ENCODE measurements at places on chromosomes 12 and 14. TPM values are rescaled to one million over a fixed set of nuclear protein-coding genes. Genes with fewer than 3 reads are reported as not detected.

DNA sequence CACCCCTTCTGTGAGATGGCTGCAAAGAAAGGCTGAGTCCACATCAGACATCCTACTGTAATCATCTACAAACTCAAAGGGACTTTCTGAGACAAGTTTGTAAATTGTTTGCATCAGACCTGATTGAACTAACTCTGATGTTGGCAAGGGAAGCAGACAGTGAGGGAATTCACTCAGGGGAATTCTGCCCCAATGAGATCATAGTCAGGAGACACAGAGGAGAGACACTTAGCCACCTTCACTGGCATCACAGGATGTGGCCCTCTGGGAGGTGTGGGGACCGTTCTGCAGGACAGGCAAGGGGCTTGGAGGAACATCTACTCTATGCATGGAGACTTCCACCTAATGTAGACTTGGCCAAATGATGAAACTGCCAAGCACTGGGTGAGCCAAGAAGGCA lies 70.7 kb upstream of the DDX11 start:
- peak; percentile 26 for DNase-seq

GRCh38 chr12:122749569-122750332 lies 2.9 kb upstream of the DENR start:
- no peak for DNase-seq

GRCh38 chr14:72075649-72076334 lies 143.6 kb downstream of the RGS6 start:
- DNase-seq: no peak

DNA sequence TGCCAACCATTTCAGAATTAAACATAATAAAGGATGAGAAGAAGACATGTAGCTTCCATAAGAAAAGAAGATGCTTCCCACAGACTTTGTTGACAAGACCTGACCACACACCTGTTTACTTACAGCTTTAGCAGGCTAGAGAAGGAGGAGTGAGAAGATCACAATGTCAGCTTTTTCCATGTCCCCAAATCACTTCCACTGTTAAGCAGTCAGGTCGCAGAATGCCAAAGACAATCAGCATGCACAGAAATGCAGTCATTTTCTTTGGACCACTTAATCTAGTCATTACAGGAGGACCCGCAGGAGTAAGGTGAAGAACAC lies 314.9 kb downstream of the SSPN start:
- DNase-seq: no peak

DNA sequence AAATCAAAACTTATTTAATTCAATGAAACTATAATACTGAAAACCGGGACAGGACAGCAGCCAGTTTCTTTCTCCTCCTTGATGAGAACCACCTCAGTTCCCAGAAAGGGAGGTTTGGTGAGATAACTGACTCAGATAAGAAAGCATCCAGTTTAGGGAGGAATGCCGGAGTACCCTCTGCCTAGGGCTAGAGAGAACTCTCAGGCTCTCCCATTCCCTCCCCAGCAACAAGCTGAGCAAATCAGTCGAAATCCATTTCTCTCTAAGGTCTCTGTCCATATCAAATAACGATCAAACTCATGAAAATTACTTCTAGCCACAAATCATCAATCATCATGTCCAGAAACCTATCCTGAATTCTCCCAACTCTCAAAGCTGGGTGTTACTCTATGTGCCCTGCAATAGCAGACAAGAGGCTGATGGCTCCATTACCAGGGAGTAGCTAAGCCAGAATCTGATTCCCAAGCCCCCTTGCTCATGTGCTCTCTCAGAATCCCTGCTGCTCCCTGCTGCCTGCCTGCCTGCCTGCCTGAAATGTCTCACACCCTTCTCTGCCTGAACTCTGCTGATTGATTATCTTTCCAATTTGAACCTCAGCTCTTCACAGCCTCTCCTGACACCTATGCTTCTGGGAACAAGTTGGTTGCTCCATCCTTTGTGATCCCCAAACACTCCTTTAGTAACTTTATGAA lies 49.4 kb downstream of the SLC25A47 start:
- DNase-seq: peak; percentile 32

KCNK13 gene
- not detected for total RNA-seq

DNA sequence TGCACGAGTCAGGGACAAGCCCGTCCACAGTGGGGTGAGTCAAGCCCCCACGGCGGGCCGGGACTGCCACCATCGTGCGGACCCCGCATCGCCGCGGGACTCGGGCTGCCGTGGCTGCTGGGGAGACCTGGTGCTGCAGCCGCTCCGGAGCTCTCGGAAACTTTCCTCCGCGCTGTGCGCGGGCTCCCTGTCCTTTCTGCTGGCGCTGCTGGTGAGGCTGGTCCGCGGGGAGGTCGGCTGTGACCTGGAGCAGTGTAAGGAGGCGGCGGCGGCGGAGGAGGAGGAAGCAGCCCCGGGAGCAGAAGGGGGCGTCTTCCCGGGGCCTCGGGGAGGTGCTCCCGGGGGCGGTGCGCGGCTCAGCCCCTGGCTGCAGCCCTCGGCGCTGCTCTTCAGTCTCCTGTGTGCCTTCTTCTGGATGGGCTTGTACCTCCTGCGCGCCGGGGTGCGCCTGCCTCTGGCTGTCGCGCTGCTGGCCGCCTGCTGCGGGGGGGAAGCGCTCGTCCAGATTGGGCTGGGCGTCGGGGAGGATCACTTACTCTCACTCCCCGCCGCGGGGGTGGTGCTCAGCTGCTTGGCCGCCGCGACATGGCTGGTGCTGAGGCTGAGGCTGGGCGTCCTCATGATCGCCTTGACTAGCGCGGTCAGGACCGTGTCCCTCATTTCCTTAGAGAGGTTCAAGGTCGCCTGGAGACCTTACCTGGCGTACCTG lies 1.1 kb downstream of the PDE3A start:
- DNase-seq: peak; percentile 62

- DNase-seq: no peak
Measured at GRCh38 chr12:109831929-109832328, 1.3 kb downstream of the TRPV4 start.

FOXA1 gene
- not detected for total RNA-seq

DNA sequence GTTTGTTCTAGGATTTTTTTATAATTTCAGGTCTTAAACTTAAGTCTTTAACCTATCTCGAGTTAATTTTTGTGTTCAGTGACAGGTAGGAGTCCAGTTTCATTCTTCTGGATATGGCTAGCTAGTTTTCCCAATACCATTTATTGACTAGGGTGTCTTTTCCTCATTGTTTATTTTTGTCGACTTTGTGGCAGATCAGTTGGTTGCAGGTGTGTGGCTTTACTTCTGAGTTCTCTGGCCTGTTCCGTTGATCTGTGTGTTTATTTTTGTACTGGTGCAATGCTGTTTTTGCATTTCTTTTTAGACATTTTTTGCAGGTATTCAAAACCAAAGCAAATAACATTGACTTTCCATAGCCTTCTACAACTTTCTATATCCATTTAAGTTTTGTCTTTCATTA lies 121.7 kb downstream of the ETNK1 start:
- no peak for DNase-seq

DNA sequence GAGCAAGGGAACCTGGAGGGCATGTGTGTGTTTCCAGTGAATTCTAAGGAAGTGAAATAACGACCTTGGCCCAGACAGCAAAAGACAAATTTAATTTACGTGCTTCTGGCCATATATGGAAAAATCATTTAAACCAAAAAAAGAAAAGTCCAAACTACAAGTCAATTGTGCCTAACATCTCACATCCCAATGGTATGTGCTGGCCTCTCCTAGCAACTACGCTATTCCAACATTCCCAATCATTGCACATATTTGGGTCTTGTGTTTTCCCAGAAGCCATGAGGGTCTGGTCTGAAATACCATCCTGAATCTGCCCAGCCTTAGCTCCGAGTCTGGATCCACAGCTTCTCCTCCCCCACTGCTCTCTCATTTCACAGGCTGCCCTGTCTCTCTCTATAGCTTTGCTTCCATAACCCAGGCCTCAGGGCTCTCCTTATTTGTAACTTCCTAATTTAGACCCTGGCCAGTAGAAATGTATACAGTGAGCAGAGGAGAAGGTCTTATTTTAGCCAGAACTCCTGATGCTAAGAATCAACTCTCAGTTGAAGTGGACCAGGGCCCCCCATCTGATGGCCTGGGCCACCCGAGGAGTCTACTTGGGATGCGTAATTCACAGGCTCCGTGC lies 224.6 kb downstream of the ANO2 start:
- DNase-seq: no peak

GRCh38 chr12:73452672-73453469 lies 1084.8 kb upstream of the ATXN7L3B start:
- DNase-seq: no peak

DNA sequence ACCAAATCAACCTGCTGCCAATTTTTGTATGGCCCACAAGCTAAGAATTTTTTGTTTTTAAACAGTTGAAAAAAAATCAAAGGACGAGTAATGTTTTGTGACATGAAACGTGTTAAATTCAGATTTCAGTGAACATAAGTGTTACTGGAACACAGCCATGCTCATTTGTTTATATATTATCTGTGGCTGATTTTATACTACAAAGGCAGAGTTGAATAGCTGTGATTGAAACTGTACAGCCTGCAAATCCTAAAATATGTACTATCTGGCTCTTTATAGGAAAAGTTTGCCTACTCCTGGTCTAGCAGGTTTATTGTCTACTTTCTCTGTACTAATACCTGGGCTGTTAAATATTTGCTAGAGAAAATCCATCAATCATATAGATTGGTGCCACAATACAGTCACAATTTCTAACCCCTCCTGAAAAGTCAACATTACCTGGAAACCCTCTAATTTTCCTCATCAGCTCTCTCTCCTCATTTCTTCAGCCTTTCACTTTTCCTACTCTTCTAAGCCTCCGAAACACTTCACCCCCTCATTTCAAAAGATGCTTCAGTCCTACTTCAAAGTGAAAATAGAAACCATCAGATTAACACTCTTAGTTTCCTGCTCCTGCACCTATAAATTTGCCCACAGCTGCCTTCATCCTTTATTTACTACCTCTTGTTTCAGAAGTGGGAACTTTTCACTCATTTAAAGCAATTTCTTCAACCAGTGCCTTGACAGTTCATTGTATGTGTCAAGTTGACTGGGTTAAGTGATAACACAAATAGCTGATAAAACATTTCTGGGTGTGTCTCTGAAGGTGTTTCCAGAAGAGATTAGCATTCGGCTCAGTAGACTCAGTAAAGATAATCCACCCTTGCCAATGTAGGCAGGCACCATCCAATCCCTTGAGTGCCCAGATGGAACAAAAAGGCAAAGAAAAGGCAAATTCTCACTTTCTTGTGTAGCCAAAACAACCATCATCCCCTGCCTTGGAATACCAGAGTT lies 18.0 kb upstream of the C2CD5 start:
- no peak for DNase-seq

CEBPE gene
- not detected for total RNA-seq

DNA sequence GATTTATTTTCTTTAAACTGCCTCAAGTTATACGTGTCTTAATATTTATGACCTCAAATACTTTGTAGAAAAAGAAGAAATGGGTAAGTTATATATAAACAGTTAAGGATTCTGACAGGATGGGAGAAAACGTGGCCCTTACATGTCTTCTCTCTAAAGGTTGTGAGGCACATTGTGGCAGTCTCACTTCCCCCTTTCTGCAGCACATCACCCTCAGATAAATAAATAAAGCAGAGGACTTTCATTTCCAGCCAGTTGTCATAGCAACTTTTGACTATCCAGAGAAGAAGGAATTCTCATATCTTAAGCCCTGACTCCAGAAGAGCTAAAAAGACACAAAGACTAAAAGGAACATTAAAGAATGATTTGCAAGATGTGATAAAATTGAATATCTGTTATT lies 28.8 kb upstream of the CEP83 start:
- no peak for DNase-seq

DNA sequence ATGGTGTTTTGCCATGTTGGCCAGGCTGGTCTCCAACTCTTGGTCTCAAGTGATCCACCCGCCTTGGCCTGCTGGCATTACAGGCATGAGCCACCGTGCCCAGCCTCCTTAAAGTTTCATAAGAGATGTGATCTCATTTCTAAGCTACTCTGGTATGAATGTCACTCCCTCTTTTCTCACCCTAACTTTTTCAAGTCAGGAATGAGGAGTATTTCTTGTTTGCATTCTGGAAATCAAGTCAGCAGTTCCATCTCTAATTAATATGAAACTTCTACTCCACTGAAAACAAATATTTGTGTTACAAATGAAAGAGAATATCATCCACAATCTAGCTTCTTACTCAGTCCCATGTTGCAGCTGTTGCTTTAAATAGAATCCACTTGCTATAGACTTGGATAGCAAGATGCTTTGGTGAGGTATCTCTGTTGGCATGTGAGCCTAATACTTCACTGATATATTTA lies 61.3 kb downstream of the ARF6 start:
- no peak for DNase-seq

PRR4 gene
- 2.2 TPM for total RNA-seq

- DNase-seq: no peak
Measured at GRCh38 chr12:52015532-52016041, 8.8 kb downstream of the TAMALIN start.

SLCO1B1 gene
- not detected for total RNA-seq

CLEC6A gene
- not detected for total RNA-seq

TCL1B gene
- not detected for total RNA-seq

DNA sequence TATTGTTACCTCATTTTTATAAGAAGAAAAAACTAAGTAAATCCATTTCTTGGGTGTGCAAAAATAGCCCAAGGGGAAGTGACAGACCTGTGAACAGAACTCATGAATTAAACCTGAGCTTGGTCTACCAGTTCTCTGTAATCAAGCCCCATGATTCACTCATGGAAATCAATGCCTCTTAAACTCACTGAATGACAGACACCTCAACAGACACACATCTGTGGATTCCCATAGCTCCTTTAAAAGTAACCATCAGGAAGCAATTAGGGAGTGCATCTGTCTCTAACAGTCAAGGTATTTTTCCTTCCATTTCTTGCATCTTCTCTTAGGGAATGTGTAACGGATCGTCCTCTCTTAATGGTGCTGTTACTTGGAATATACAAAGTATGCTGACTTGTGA lies 215.0 kb upstream of the EEA1 start:
- DNase-seq: no peak

DNA sequence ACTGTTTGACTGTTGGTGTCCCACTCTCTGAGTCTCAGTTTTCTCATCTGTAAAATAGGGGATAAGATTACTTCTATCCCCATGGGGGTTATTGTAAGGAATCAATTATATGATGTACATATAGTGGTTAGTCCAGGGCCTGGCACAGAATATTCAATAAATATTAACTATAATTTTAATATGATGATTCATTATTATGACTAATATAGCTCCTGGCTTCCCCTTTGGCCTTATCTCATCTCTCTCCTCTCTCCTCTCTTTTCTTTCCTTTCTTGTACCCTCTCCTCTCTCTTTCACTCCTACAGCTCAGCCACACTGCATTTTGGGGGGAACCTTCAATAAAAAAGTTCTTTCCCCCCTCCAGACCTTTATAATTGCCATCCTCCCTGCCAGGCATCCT lies 21.1 kb downstream of the TMEM233 start:
- DNase-seq: no peak

- DNase-seq: no peak
Measured at GRCh38 chr12:107331912-107332311, 238.6 kb upstream of the CRY1 start.

ATL1 gene
- 15.8 TPM for total RNA-seq

DNA sequence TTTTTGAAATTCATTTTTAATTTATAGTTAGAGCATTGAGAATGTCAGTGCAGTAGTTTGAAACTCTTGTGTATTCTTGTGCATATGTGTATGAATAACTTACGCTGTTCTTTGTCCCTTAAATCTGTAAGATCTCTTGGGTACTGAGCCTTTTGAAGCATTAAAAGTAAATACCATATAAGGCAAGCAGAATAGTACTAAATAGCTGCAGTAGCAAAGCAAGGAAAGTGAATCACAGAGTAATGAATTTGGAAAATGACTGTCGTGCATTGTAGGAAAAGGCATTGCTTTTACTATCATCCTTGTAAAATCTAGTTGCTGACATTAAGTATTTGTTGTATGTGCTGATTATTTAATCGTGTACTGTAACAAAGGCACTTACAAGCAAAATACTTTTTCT lies 12.1 kb downstream of the CNOT2 start:
- peak; percentile 53 for DNase-seq

- no peak for DNase-seq
Measured at GRCh38 chr12:42903736-42904135, 314.2 kb upstream of the PRICKLE1 start.
